ENCODE measurements at places on chromosomes 5 and 9. TPM values are rescaled to one million over a fixed set of nuclear protein-coding genes. Genes with fewer than 3 reads are reported as not detected.

Gene TSC1
- polyA plus RNA-seq: 25.5 TPM

Gene MCCC2
- polyA plus RNA-seq: 17.9 TPM

Gene SKIC3
- polyA plus RNA-seq: 127 TPM

Gene MAML1
- polyA plus RNA-seq: 0.62 TPM

Gene GFRA3
- polyA plus RNA-seq: 6.5 TPM

Gene PLEKHG4B
- 0.19 TPM for polyA plus RNA-seq

Gene MAMDC4
- 0.12 TPM for polyA plus RNA-seq

Gene SV2C
- polyA plus RNA-seq: 53.8 TPM

Gene GADD45G
- 0.23 TPM for polyA plus RNA-seq

Gene PCDHGA5
- 2.5 TPM for polyA plus RNA-seq

Gene RGMB
- polyA plus RNA-seq: 8.9 TPM
